Upper lobe of right lung (tissue), 1 donor: ENCODE measurements at places on chromosomes 11 and 22. TPM values are rescaled to one million over a fixed set of nuclear protein-coding genes. Genes with fewer than 3 reads are reported as not detected.

GRCh38 chr11:119796363-119797060 lies 67.5 kb upstream of the NECTIN1 start:
- H3K27me3 ChIP-seq: no peaks in the 10 kb centered on the region
- no peaks in the 10 kb centered on the region for H3K36me3 ChIP-seq
- no peak overlapping the region for H3K4me3 ChIP-seq
- peak; percentile 53 for DNase-seq

DNA sequence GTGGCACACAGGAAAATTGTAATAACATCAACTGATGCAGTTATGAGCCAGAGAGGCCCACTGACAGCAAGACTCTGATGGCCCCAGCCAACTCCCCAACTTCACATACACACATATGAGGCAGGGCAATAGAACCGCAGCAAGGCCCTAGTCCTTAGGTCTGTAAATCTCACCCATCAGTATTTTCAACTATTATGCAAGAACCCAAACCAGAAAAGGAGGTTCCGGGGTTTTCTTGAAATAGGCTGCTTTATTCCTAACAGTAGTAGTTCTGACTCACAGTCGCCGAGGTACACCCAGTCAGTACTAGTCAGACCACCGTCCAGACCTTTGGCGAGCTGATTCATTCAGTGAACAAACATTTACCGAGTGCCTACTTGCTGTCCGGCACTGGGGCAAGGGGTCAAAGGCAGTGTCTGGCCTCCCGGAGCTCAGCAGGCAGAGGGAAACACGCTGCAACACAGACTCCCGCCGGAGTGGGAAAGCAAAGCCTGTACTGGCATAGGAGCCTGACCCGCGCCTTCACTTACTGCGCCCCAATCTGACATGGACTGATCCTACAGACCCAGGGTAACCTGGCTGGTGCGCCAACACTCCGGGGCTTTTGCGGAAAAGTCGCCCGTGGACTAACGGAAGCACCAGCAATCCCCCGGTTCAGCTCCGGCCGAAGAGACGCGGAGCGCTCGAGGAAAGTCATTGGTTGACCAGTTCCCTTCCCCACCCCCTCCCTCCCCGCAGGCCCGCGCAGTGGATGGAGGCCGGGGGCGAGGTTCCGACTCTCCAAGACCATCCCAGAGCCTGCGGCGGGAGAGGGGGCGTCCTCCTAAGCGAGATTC lies 1.3 kb downstream of the PLEKHA7 start:
- H3K36me3 ChIP-seq: no peaks in the 10 kb centered on the region
- H3K4me1 ChIP-seq: no peaks in the 10 kb centered on the region
- DNase-seq: peak; percentile 77
- peak overlapping the region; percentile 72 for H3K4me3 ChIP-seq
- peak overlapping the region; percentile 47 for H3K27ac ChIP-seq

DNA sequence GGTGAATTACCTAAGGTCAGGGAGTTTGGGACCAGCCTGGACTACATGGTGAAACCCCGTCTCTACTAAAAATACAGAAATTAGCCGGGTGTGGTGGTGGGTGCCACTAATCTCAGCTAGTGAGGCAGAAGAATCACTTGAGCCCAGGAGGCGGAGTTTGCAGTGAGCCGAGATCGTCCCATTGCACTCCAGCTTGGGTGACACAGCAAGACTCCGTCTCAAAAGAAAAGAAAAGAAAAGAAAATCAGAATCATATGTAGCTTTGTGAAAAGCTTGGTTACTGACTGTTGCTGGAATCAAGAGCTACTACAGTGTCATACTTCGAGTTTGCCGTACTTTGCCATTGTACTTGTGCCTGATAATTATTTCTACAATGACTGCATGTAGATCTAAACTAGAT lies 4.2 kb upstream of the TMEM135 start:
- H3K4me1 ChIP-seq: peaks cover 18% of the 10 kb centered on the region
- no peak for DNase-seq
- H3K27ac ChIP-seq: no peak overlapping the region
- no peaks in the 10 kb centered on the region for H3K27me3 ChIP-seq

DNA sequence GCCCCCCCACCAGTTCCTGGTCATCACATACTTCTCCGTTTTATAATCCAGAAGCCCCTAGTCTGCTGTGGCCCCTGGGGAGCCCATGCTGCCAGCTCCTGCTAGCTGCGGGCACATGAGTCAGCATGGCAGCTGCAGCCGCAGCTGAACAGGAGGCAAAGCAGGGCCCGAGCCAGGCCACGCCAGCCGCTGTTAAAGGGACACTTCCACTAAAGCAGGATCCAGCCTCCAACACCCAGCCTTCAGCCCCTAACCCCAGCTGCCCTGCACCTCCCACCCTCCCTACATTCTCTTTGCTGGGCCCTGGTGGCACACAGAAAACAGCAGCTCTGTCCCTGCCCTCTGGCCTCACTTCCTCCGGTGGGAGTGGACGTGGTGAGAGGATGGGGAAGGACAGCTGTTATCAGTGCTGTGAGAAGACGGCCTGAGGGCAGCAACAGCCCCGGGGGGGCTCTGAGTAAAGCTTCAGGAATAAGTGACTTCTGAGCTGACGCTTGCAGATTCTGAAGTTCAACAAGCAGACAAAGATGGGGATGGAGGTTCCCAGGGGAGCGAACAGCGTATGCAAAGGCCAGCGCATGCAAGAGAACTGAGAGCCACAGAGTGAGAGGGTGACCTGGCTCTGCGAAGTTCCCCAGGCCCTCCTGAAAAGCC lies 688 bp upstream of the LRRC74B start:
- peaks cover 13% of the 10 kb centered on the region for H3K4me1 ChIP-seq
- H3K36me3 ChIP-seq: no peaks in the 10 kb centered on the region
- H3K27me3 ChIP-seq: no peaks in the 10 kb centered on the region
- H3K27ac ChIP-seq: peak overlapping the region; percentile 36
- DNase-seq: peak; percentile 63

Gene MIAT
- 6.1 TPM for total RNA-seq

GRCh38 chr11:111339758-111340388 lies 39.2 kb downstream of the POU2AF1 start:
- no peaks in the 10 kb centered on the region for H3K27me3 ChIP-seq
- peaks cover 6% of the 10 kb centered on the region for H3K4me1 ChIP-seq
- H3K27ac ChIP-seq: no peak overlapping the region

DNA sequence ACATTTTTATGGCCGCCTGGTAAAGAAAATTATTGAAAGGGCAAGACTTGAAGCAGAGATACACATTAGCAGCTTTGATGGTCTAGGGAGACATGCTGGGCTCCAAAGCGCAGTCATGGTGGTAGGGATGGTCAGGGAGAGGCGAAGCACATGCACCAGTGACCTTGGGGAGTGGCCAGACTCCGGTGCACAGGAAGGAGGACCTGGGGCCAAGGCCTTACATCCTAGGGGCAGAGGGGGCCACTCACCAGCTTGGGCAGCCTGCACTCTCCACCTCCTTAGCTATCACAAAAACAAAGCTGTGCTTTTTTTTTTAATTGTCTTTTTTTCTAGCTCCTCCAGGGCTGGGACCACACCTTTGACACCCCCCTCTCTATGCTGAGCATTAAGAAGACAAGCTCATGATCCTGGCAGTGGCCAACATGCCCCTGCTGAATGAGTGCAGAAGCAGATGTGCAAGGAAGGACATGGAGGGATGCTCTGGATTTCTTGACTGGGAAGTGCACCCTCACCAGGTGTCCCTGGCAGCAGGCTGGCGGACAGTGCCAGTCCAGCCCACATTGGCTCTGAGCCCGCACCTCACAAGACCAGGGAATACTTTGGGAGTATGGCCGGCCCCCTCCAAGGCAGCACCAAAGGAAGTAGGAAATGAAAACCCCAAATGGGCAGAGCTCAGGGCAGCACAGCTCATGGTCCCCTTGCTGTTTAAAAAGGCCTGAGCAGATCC lies 619.9 kb downstream of the TBC1D22A start:
- no peak overlapping the region for H3K27ac ChIP-seq
- DNase-seq: peak; percentile 22
- H3K4me3 ChIP-seq: no peak overlapping the region
- H3K27me3 ChIP-seq: peaks cover 4% of the 10 kb centered on the region

DNA sequence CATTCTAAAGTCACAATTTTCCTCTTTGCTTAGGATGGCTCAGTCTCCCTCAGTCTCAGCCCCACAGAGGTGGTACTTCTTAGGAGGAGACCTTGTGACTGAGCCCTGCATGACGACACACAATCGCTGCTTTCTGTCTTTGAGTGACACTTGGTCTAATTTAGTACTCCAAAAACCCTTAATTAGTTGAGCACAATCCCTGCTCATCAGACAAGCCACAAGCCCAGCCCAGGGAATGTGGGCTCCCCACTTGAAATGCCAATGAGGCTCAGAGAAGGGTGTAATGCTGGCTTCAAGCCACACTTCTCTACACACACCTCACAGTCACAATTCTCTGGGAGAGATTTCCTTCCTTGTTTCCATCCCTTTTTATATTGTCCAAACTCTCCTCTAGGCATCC lies 101.8 kb downstream of the FEZ1 start:
- H3K4me3 ChIP-seq: no peak overlapping the region
- no peaks in the 10 kb centered on the region for H3K36me3 ChIP-seq
- H3K4me1 ChIP-seq: peaks cover 18% of the 10 kb centered on the region

Gene OR6T1
- total RNA-seq: not detected

- DNase-seq: no peak
- H3K4me3 ChIP-seq: no peak overlapping the region
- no peaks in the 10 kb centered on the region for H3K36me3 ChIP-seq
- no peak overlapping the region for H3K27ac ChIP-seq
Observed at GRCh38 chr11:128146926-128147605, 440.3 kb downstream of the ETS1 start.

Gene NNMT
- 349 TPM for total RNA-seq

DNA sequence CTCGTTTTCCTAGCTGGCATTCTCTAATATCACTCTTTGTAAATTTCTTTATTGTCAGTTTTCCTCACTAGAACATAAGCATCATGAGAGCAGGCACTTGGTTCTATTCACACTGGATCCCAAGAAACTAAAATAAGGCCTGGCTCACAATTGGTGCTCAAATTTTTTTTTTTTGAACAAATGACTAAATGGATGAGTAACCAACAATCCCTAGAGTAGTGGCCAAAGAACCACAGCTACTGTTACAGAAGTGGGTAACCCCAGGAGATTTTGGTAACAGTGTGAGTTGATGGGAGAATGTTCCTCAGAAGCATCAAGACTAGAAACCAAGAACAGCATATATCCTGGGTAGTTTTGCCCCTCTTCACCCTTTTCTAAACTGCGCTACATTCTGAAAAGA lies 572.6 kb downstream of the INSC start:
- H3K27ac ChIP-seq: no peak overlapping the region
- no peaks in the 10 kb centered on the region for H3K4me1 ChIP-seq
- H3K4me3 ChIP-seq: no peak overlapping the region
- H3K36me3 ChIP-seq: no peaks in the 10 kb centered on the region
- H3K27me3 ChIP-seq: no peaks in the 10 kb centered on the region

GRCh38 chr11:43942662-43943371 lies 380 bp downstream of the C11orf96 start:
- H3K27me3 ChIP-seq: peaks cover 20% of the 10 kb centered on the region
- peaks cover 20% of the 10 kb centered on the region for H3K4me1 ChIP-seq
- peak overlapping the region; percentile 64 for H3K4me3 ChIP-seq
- DNase-seq: peak; percentile 68

Gene FBLN1
- total RNA-seq: 272 TPM

Gene THRSP
- total RNA-seq: not detected

DNA sequence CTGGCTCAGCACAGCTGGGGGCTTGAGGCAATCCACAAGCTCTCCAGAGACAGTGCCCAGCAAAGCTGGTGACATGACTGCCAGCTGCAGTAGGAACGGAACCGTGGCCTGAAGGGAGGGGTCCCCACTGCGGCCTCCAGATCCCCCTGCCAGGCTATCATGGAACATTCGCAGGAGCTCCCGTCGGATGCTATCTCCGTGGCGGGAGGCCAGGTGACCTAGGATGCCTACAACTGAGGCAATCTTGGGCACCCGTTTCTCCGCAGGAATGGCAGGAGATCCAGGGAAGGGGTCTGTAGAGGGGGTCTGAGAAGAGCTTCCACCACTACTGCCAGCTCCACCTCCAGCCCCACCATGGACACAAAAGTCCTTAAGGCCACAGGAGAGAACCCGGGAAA lies 2.6 kb upstream of the GANAB start:
- no peaks in the 10 kb centered on the region for H3K27me3 ChIP-seq
- peaks cover 24% of the 10 kb centered on the region for H3K36me3 ChIP-seq
- no peak for DNase-seq
- no peak overlapping the region for H3K27ac ChIP-seq
- H3K4me3 ChIP-seq: no peak overlapping the region
- H3K4me1 ChIP-seq: peaks cover 27% of the 10 kb centered on the region

- H3K36me3 ChIP-seq: no peaks in the 10 kb centered on the region
- no peak overlapping the region for H3K27ac ChIP-seq
- no peak overlapping the region for H3K4me3 ChIP-seq
- H3K4me1 ChIP-seq: peaks cover 5% of the 10 kb centered on the region
- no peaks in the 10 kb centered on the region for H3K27me3 ChIP-seq
Observed at GRCh38 chr11:75731095-75731494, 13.5 kb downstream of the MOGAT2 start.

DNA sequence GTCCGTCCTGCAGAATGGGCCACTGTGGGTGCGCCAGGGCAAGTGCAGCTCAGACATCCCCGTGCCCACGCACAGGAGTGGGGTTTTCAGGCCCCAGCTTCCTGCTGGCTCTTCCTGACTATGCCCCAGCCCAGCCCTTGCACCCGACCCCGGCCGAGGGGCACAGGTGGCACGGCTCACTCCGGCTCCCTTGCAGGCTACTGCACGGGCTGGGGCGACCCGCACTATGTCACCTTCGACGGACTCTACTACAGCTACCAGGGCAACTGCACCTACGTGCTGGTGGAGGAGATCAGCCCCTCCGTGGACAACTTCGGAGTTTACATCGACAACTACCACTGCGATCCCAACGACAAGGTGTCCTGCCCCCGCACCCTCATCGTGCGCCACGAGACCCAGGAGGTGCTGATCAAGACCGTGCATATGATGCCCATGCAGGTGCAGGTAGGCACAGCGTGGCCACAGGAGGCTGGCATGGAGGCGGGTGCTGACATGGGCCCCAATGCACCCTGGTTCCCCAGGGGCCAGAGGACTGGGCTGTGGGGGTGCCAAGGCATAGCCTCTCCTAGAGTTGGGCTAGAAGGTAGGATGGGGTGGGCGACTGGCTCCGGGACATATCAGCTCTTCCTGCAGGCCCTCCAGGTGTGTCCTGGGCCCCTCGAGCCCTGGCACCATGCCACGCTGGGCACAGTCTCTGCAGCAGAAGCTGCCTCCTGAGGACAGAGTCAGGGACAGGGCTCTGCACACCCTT lies 27.7 kb downstream of the MUC2 start:
- H3K4me1 ChIP-seq: no peaks in the 10 kb centered on the region
- peaks cover 6% of the 10 kb centered on the region for H3K27me3 ChIP-seq
- DNase-seq: peak; percentile 52
- no peaks in the 10 kb centered on the region for H3K36me3 ChIP-seq

DNA sequence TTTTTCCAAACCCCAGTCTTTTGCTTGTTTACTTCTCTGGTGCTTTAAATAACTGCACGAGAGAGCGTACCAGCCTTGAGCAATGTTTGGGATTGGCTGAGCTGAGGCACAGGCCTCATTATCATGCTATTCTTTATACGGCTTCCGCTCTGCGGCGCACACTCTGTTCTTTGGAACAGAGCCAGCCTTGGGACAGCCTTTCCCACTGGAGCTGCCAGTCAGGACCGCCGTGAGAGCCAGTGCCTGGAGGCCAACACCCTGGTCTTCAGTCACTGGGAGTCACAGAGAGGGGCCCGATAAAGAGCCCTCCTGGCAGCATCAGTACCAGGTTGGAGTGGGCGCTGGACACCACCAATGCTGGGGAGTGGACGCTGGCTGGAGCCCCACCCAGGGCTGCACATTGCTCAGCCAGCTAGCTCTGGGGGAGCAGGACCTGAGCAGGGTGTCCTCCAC lies 125.6 kb downstream of the BCR start:
- peaks cover 16% of the 10 kb centered on the region for H3K4me1 ChIP-seq
- H3K27ac ChIP-seq: peak overlapping the region; percentile 90
- peak overlapping the region; percentile 23 for H3K4me3 ChIP-seq
- peak; percentile 70 for DNase-seq
- no peaks in the 10 kb centered on the region for H3K27me3 ChIP-seq
- H3K36me3 ChIP-seq: peaks cover 17% of the 10 kb centered on the region

Gene DUSP8
- 18.0 TPM for total RNA-seq
